ENCODE measurements at places on chromosomes 13 and 19. TPM values are rescaled to one million over a fixed set of nuclear protein-coding genes. Genes with fewer than 3 reads are reported as not detected.

DNA sequence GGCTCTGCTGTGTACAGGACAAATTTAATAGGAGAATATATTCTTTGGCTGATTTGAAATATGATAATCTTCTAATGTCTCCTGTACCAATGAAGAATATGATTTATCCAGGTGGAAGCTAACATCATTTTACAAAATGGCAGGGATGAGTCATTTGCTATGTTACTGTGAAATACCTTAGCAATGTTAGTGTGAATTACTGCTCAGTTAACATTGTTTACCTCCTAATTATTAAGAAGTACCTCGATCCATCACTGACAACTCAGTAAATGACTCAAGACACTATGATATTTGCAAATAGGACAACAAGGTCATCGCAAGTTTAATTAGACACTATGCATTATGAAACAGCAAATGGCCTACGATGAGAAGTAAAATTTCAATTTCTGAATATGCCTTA is 309.1 kb upstream of the EDNRB start:
- DNase-seq, result no peak

DNA sequence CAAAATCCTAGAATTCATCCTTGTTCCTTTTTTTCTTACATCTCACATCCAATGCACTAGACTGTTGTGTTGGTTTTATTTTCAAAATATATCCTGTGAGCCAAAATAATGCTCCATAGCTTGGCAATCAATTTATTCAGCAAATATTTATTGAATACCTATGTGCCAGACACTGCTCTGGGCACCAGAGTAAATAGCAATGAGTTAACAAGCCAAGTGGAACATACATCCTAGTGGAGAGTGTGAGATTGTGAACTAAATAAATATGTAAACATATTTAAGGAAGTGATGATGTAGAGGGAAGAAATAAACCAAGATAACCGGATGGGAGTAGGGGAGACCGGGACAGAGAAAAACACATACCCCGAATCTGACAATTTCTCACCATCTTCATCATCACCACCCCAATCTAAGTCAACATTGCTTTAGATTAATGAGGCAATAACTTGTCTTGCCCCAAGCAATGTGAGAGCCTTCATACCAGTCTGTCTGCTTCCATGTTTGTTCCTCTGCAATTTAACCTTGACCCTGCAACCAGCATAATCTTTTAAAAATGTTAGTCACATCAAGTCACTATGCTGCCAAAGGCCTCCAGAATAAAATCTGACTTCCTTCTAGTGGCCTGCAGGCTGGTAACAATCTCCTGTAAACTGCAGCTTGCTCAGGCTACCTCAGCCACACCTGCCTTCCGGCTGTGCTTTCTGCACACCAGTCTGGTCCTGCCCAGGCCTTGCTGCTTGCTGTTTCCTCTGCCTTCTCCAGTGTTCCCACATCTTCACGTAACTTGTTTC is 199.2 kb downstream of the DLEU7 start:
- DNase-seq, result no peak

DNA sequence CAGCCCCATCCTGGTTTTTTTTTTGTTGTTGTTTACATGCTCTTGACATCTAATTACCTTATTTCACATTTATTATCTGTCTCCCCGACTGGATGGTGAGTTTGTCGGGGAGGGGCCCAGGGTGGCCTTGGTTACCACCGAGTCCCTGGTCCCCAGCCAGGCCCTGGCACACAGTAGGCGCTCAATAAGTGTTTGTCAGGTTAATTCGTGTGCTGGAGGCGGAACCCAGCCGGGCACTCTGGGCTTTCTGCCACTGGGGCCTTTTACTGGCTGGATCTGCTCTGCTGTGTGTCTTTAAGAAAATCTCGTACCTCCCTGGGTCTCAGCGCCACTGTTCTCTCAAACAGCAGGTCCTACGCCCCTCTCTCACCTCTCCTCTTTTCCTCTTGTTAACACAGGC is 4.6 kb downstream of the NRTN start:
- DNase-seq, result no peak

GRCh38 chr13:113272701-113273181 is 24.3 kb upstream of the LAMP1 start:
- DNase-seq, result no peak

- DNase-seq, result no peak
These were observed 321.9 kb upstream of the ZNF507 start for GRCh38 chr19:32023564-32023832.

DNA sequence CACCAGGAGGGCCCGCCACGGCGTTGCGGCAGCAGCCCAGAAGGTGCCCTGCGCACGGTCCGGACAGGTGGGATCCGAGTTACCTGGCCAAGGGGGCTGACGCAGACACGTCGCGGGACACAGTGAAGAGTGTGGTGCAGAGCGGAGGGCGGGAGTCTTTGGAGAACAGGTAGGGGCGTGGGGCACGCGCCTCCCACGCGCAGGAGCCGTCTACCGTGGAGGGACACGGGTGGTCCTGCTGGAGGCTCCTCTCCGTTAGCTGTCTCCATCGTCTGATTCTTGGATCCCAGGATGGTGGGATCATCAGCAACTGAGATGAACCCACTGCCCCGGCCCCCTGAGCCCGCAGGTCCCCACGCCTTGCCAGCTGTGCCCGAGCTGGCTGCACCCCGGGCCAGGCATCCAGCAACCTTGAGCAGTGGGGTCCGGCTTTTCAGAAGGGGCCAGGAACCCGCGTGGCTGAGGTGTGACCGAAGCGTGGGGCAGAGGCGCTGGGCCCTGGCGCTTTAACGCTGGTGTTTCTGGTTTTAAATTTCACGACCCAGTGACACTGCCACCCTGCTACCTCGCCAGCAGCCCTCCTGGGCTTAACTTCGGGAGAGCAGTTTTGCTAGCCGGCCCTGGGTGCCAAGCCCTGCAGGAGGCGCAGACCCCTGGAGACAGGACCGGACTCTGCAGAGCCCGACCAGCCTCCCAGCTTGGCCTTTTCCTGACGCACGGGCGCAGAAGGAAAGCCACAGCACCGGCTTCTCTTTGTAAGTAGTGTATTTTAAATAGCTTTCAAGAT is 7.3 kb downstream of the FGF22 start:
- no peak for DNase-seq

DNA sequence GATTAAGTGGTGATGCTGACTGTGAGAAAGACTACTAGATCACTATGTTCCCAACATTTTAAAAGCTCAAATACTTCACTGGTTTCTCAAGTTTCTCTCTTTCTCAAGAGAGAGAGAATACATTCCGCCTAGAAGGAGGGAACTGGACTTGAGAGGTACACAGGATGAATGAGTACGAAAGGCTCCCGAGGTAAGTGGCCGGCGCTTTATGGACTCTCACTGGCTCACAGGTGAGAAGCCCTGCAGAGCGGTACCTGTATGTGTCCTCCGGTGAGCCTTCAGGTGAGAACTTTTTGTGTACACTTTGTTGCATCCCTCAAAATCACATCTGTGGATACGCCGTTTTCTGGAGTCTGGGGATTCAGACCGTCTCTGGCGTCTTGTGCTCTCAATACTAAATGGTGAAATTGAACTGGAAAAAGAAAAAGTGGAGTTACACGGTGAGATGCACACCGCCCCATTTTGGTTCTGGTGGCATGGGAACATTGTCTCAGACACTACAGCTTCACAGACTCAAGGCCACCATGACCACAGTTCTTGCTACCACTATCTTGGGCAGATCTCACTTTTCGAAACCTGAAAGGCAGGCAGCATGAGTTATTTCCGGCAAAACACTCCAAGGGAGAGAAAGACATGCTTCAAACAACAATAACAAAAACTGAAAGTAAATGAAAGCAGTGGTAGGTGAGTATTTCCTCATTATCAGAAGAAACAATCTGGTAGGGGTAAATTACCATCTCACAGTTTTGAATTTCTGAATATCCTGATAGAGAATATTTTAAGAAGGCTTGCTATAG is 418.9 kb downstream of the KLF12 start:
- DNase-seq, result no peak

GRCh38 chr13:29527916-29528315 is 67.6 kb downstream of the SLC7A1 start:
- DNase-seq, result no peak

GRCh38 chr13:46571909-46572595 is 19.1 kb downstream of the LRCH1 start:
- DNase-seq, result no peak

GRCh38 chr13:74168263-74168675 is 34.1 kb upstream of the KLF12 start:
- DNase-seq, result no peak

- no peak for DNase-seq
These were observed 4.6 kb upstream of the PLAUR start for GRCh38 chr19:43674596-43674995.

PCP2 gene
- not detected for total RNA-seq

LRRC63 gene
- total RNA-seq, result not detected

SHISA2 gene
- 0.24 TPM for total RNA-seq

SIGLEC12 gene
- total RNA-seq, result not detected

CAPN12 gene
- 8.4 TPM for total RNA-seq

FFAR2 gene
- total RNA-seq, result not detected

KLK10 gene
- total RNA-seq, result 4.1 TPM

Measured in uterus (tissue), 4 donors.